H54 (cell line): ENCODE measurements at places on chromosomes 4 and X.

DNA sequence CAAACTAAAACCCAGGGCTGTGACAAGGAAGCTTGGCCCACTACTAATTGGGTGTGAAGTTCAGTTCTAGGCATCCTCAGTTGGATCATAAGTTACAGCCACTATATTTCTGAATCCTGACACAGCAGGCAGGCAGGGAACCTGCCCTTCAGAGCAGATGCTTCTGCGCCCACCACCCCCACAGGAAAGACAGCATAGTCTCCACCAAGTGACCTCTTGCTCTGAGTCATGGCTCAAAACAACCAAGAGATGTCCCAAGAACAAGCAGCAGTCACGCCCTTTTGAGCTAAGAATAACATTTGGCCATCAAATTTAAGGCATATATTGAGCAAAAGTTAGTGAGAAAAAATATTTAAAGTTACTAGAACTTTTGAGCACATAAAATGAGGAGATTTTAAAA lies 170.7 kb upstream of the SMARCAD1 start:
- no peak for DNase-seq

DNA sequence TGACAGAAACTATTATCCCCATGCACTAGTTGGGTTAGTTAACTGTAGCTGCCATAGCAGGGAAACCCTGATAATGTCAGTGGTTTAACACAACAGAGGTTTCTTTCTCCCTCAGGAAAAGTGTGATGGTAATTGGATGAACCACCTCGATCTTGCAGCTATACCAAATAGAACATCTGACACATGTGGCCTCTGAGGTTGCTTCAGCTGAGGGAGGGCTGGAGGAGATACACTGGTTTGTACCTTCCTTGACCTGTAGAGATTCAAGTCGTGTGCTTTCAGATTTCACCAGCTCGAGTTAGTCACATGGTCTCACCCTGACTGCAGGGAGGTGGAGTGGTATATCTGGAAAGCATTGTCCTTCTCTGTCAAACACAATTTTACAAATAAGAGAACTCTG lies 147.2 kb upstream of the SFRP2 start:
- DNase-seq: no peak

- DNase-seq: peak; percentile 55
Observed at GRCh38 chr4:152935631-152936445, at the start of gene FHDC1. TSS of gene FHDC1 (plus strand) at chr4:152936323. CDS start at chr4:152943058, 6,735 bp downstream.

DNA sequence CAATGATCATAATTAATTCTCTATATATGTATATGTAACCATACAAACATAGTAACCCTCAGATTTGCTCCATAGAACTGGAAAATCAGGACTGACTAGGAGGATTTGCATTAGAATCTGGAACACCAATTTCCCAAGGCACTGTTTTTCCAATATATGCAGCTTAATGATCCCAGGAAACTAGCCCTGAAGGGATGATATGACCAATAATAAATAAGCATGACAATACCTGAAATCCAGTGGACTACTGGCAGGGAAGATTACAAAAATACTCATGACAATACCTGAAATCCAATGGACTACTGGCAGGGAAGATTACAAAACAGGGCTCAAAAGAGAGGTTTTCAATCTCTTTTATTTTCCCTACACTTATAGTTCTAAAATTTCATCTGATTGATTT lies 98.4 kb downstream of the PCDH7 start:
- DNase-seq: no peak

GRCh38 chrX:107730991-107731766 lies 44.4 kb downstream of the TSC22D3 start:
- DNase-seq: no peak

DNA sequence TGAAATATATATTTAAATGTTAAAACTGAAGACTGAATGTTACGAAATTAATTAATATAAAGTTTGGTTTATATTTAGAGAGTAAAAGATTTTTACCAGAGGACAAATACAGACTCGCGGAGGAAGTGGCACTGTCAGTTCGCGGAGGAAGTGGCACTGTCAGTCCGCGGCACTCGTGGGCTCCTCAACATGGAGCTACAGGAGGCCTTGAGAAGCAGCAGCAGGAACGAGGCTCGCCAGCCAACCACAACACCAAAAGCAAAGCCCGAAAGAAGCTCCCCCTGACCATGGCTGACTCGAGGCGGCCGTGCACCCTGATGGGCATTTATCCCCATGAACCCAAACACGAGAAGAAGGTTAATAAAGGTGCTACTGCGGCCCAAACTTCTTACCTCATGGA lies 125.3 kb upstream of the PABPC4L start:
- no peak for DNase-seq

- no peak for DNase-seq
Observed at GRCh38 chr4:174930895-174931294, 12.7 kb downstream of the ADAM29 start.

GRCh38 chrX:40169193-40170101 lies 71.7 kb upstream of the BCOR start:
- no peak for DNase-seq

GRCh38 chr4:7813674-7814073 lies 126.0 kb downstream of the AFAP1 start:
- DNase-seq: no peak

DNA sequence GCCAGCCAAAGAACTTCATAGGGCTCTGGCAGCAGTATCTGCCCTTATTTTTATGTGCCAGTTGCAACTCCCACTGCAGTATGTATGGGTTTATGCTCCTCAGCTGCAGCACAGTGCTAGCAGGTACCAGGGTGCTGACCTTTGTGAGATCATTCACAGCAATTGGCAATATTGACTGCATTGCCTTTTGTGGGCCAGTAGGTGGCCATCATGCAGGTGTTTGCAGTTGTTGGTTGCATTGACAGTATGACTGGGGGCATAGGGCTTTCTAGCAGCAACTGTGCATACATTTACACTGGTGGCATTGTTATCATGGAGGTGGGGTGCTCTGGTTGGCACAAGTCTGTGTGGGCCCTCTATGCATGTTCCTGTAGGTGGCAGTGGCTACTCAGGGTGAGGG lies 42.5 kb downstream of the FAAH2 start:
- DNase-seq: no peak

- no peak for DNase-seq
Observed at GRCh38 chr4:2950221-2950989, 12.8 kb downstream of the NOP14 start.

DNA sequence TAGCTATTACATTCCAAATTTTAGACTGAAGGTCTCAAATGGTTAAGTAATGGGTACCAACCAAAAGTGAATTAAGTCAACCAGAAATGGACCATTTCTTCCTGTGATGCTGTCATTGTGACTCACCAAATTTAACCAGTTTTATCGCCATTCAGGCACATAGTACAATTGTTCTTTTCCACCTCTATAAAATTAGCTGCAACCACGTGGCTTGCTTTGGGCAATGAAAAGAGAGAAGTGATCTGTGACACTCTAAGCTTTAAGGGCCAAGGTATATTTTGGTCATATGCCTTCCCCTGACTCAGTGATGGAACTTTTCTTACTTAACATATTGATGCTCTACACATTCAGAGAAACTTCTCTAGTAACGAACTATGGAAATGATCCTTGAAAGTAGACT lies 20.3 kb upstream of the PHF8 start:
- DNase-seq: no peak

DNA sequence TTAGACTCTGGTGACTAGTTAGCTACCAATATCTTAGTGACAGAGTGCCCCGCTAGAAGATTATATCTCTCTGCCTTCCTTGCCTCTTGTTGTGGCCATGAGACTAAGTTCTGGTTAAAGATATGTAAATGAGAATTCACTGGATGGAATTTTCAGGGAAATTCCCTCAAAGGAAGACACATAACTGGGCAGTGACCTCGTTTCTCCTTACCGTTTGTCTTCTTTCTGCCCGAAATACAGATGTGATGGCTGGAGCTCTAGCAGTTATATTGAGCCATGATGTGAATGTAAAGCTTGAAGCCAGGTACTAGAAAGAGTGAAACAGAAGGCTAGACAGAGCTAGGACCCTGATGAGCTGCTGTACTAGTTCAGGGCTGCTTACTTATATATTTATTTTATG lies 80.5 kb downstream of the FHDC1 start:
- DNase-seq: no peak

- DNase-seq: peak; percentile 4
Observed at GRCh38 chr4:74376888-74377483, 12.0 kb downstream of the EREG start.

GRCh38 chrX:15310117-15310516 lies 5.3 kb downstream of the ASB11 start:
- no peak for DNase-seq

- no peak for DNase-seq
Observed at GRCh38 chrX:72254816-72255215, 16.0 kb upstream of the ERCC6L start.

DNA sequence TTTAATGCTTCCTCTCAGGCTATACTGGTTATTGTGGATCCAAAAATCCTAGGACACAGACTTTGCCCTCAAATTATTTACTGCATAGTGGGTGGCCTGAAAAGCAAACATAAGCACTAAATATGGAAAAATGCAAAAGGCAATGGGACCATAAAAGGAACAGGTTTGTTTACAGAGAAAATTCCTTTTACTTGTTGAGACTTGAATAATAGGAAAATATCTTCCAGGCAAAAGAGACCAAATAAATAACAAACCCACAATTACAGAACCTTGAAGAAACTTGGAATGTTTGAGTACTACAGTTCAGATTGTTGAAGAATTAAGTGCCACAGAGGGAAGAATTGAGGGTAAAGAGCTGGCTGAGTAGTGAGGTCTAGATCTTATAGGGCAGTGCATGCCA lies 711.0 kb downstream of the C4orf33 start:
- DNase-seq: no peak

- DNase-seq: no peak
Observed at GRCh38 chr4:68927165-68927564, 24.4 kb downstream of the UGT2A3 start.

- DNase-seq: no peak
Observed at GRCh38 chr4:118825799-118826198, 10.1 kb downstream of the SEC24D start.

GRCh38 chr4:145177511-145177905 lies 2.9 kb downstream of the OTUD4 start:
- no peak for DNase-seq

- DNase-seq: no peak
Observed at GRCh38 chr4:43276321-43276720, 383.8 kb downstream of the GRXCR1 start.

DNA sequence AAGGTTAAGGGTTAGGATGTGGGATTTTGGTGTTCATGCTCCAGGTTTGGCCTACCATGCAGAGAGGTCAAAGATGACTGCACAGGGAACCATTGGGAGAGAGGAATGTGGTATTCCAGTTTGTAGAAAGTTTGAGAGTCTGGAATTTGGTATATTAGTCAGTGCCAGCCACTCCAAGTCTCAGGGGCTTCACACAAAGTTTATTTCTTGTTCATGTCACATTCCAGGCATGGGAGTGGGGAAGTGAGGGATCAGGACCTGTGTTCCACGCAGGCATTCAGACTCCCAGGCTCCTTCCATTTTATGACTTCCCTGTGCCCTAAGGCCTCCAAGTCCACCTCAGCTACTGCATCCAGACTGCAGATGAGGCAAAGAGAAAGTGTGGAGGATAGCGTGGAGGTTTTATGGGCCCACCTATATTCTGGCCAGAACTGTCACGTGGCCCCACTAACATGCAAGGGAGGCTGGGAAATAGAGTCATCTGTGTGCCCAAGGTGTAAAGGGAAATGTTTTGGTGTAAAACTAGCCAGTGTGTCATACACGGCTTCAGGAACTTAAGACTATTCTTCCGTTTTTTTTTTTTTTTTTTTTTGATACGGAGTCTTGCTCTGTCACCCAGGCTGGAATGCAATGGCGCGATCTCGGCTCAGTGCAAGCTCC lies 140.6 kb upstream of the SCML1 start:
- no peak for DNase-seq

- DNase-seq: no peak
Observed at GRCh38 chrX:11296051-11296450, 2.8 kb downstream of the AMELX start.

DNA sequence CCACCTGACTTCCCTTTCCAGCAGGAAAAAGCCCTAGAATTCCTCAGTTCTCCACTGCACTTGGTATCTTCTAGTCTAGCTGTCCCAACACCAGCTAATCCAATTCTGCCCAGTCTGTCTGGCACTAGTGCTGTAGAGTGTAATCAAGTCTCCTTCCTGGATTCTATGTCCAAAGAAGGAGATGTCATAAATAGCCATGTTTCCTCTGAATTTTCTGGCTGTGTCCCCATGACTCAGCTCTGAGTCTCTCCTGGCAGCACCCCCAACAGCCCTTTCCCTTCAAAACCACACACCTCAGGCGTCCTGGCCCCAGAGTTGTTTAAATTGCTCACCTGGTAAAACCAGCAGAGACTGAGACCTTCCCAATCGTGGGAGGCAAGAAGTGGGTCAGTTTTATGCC lies 197.2 kb downstream of the GRXCR1 start:
- DNase-seq: no peak

DNA sequence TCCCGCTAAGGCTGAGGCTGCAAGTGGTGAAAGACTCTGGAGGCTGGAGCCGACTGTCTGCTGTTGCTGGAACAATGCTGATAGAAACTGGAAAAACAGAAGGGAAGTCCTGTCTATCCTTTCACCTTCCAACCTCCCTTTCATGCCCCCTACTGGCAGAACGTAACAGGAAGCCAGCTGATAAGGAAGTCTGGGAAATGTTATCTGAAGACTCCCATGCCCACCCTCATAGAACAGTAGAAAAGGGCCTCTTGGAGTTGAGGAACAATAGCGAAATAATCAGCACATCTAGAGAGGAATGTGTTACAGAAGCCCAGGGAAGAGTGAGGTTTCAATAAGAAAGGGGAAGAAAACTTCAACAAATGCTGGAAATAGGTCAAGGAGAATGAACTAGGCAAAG lies 117.1 kb upstream of the DKK2 start:
- no peak for DNase-seq

- DNase-seq: no peak
Observed at GRCh38 chr4:155966731-155967395, 13.2 kb upstream of the CTSO start.

GRCh38 chr4:100823066-100823992 lies 305.5 kb upstream of the EMCN start:
- no peak for DNase-seq
